ENCODE measurements at places on chromosomes 12 and 14.

DNA sequence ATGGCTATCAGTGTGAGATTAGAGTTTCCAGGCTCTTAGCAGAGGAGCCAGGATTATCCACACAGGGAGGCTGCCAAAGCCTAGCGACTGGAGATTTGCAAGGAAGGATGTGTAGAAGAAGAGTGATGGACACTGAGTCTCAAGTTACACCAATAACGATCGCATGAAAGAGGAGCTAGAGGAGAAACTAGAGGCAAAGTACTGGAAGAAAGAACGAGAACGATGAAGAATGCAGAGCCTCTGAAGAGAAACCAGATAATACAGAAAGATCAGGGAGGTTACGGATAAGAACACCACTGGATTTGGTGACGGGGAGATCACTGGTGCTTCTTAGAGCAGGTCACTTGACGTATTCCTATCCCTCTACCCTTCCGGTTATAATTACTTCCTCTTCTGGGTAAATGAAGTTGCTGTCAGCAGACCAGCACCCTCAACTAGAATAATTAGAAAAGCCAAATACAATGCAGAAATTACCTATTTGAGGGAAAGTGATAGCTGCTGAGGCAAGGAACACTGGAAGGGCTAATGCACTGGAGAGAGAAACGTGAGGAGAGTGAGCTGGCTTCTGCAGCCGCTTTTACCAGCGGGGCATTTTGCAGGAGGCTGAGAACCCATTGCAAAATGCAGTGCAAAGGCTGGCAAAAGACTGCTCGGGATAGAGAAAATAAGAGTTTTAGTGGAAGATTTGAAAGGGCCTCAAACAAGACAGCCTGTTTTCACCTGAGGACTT, 93.1 kb upstream of the HIF1A start:
- DNase-seq: no peak

DNA sequence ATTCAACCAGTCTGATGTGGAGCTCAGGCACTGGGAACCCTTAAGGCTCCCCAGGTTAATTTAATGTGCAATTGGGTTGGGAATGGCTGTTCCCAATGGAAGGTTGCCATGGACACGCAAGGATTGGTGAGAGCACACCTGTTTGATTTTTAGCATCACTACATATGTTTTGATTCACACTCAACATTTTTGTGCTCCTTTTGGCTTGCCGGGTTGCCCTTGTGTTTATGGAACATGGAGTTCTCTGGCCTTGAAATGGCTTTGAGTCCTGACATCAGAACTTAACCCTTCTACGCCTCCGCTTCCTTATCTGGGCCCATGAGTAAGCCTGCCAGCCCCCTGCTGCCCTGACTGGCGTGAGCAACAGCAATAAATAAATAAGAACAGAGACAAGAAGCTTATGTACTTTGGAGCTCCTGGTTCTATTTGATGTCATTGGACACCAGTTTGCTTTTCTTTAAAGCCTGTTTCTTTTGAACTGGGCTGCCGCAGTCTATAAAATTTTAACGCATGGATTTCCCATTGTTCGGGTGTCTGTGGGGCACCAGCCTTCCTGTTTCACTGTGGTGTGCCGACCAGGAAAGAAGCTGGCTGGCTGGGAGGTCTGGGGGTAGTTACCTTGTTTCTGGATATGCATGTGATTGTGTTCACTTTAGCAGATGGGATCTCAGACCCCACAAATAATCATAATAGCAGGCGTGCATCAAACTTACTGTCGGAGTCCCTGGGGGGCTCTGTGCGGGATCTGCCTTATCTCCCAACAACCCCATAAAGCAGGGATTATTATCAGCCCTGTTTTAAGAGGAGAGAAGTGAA, 27.8 kb downstream of the TBX3 start:
- DNase-seq: no peak

- DNase-seq: no peak
These were observed 304.1 kb downstream of the ACSS3 start for GRCh38 chr12:81381951-81382350.

DNA sequence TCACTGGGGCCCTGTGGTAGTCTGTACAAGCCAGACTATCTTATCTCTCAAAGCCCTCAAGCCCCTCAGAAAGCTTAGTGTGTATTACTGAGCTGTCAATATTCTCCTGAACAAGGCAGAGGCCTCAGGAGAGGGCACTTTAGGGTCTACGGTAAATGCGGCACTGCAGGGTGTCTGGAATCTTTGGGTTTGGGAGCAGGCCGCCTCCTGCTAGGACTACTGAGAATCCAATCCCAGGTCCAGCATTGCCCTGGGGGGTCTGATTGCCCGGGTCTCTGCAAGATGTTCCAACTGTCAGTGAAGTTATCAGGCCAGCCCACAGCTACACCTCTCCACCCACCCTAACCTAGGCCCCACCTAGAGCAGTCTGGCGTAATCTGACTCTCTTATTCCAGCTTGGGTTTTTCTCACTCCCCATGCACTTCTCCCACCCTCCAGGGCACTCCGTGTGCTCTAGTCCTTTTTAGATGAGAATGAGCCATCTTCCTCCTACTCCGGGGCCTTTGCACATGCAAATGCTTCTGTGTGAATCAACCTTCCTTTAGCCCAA, 4.3 kb upstream of the ZFP36L1 start:
- DNase-seq: no peak

GRCh38 chr14:99806836-99807235, 13.6 kb downstream of the EML1 start:
- no peak for DNase-seq

DNA sequence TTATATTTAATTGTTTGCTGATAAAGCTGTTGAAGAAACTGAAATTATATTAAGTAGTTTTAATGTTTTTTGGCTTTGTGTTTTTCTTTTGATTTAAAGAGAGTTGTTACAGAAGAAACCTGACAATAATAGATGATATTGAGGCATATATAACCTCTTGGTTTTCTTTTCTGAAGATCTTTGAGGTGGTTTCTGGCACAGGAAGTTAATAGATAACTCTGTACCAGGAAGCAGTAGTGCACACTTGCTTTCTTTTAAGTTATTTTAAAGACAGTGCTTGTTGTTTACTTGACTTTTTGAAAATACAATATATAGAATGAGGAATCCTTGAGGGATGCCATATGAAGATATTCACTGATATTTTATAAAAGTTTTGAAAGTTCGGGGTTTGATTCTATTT, 209.0 kb upstream of the FBXO33 start:
- DNase-seq: no peak

GRCh38 chr12:44881197-44881596, 5.1 kb upstream of the NELL2 start:
- DNase-seq: no peak

DNA sequence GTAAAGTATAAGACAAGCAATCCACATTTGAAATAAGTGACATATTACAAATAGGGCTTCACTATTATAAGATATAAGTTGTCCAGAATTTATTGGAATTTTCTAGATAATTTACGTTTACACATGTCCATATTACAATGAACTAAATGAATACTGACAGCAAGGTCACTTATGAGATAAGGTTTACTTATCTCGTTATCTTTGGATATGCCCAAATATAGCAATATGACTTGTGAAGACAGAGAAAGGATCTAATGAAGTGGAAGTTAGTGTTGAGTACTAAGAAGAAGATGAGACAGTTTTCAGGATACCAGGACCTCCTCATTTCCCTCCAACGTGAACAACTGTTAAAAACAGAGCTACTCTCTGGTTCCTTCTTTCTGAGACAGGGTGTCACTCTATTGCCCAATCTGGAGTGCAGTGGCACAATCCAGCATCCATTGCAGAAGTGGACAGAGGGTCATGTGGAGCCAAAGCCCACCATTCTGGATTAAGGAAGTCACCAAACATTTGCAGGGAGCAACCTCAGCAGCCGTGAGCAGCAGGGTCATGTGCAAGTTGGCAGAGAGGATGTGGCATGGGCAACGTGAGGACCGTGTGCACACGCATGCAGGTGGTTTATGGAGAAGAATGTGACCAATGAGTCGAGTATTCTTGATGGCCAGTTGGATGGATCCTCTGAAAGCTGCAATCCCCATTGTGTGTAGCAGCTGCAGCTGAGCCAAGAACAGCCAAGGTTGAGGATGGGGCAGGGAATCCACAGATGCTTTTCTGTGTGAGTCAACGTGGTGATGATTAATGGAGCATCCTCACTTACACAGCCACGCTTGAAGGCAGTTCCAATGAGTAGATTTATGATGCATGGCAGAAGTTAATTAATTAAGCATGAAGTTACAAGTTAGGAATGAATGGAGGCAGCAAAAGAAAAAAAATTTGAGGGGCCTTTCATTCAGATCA, 111.0 kb downstream of the BICD1 start:
- no peak for DNase-seq

- no peak for DNase-seq
These were observed 4.1 kb upstream of the DYNC1H1 start for GRCh38 chr14:101960225-101960624.

DNA sequence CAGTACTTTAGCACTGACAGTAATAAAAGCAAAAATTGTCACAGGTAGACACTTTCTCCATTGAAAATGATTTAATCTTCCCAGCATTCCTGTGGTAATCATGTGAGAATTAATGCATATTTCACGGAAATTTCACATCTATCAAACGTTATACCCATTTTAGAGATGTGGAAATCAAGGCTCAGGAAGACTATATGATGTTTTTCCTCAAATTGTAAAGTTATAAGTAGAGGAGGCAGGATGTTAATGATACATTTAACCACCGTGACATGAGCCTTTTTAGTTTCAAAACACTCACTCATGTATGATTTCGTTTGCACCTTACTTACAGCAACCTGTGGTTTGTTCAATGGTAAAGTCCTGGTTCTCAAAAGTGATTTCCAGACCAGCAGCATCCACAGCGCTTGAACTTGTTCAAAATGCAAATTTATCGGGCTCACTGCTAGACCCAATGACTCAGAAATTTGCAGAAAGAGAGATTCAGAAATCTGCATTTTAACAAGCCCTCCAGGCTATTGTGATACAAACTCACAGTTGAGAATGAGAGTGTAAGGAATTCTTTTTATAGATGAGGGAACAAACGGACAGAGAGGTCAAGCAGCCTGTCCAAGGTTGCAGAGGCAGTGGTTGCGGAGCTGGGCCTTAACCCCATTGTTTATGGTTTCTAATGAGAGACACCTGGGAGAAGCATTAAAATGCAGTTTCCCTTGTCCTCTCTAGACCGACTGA, 654.8 kb upstream of the TBX3 start:
- DNase-seq: no peak

GRCh38 chr12:2447861-2448260, 346.9 kb upstream of the FKBP4 start:
- no peak for DNase-seq

DNA sequence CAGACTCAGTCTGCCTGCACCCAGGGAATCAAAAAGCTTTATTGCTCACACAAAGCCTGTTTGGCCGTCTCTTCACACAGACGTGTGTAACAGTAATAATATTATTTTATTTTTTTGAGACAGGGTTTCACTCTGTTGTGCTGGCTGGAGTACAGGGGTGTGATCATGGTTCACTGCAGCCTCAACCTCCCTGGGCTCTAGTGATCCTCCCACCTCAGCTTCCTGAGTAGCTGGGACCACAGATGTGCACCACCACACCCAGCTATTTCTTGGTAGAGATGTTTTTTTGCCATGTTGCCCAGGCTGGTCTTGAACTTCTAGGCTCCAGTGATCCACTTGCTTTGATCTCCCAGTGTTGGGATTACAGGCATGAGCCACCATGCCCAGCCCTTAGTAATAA, 88.4 kb upstream of the DCD start:
- DNase-seq: no peak

- no peak for DNase-seq
These were observed 35.1 kb upstream of the C14orf180 start for GRCh38 chr14:104544362-104544961.

DNA sequence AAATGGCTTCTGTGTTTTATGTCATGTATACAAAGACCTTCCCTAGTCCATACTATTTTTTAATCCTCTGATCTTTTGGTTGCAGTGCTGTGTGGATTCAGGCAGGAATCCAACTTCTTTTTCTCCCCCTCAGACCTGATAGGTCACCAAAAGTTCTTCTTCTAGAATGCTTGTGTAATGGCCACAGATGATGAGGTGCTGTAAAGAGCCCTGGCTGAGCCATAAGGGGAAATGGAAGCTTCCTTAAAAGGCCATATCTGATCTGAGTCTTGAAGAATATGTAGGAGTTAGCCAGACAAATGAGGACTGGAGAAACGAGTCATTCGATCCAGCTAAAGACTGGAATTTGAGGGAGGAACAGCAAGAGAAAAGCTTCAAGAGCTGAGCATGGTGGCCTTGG, 353.9 kb downstream of the PCNX1 start:
- DNase-seq: no peak

DNA sequence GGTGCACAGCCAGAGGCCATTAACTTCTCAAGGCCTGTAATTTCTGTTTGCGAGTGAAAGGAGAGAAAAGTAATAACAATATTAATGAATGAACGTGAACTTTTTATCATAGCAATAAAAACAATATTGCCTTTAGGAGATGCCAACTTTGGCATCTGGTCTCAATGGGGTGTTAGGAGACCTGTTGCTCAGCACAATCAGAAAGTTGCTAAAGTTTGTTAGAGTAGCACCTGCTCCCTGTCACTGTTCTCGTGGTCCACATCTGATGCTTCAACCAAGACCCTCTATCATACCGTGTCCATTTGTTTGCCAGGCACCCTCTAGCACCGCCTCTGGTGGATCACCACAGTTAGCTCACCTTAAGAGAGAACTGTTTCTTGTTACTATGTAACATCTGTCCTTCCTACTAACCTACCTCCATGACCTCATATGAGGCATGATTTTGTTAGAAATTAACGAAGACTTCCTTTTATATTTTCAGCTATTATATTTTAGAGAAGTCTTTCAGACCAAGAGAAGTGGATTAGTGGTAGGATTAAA, 12.5 kb upstream of the CLEC4E start:
- no peak for DNase-seq

DNA sequence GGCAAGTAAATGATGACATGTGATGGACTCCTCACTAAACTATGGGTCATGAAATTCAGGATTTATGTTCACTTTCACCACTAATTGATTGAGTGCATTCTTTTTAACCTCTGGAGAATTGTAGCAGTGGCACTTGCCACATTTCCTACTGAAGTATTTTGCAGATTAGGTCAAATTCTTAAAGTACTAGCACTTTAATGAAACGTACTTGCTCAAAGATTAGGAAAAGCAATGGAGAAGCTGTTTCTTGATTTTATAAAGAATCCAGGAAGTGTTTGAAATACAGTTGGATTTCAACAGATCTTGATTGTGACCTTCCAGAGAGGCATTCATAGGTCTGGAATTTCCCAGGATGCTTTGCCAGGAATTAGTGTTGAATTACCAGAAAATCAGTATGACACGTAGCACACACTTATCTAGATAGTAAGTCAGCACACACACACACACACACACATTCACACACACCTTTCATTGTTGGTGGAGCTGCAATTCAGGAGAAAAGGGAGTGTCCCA, 162.6 kb downstream of the MYRFL start:
- no peak for DNase-seq

GRCh38 chr14:72665259-72665658, 228.6 kb downstream of the DPF3 start:
- DNase-seq: no peak

Data from stimulated activated CD4-positive, alpha-beta T cell treated with anti-CD3 and anti-CD28 coated beads, Interleukin-4, amount 100 ng/mL, for 48 hours (primary cell).